Mucosa of descending colon (tissue), 3 donors: ENCODE measurements at places on chromosomes 2 and 18.

GRCh38 chr18:3442919-3443318 lies 7.1 kb upstream of the TGIF1 start:
- no peak for DNase-seq

- DNase-seq: no peak
These were observed 253.7 kb downstream of the DYM start for GRCh38 chr18:49206717-49207116.

DNA sequence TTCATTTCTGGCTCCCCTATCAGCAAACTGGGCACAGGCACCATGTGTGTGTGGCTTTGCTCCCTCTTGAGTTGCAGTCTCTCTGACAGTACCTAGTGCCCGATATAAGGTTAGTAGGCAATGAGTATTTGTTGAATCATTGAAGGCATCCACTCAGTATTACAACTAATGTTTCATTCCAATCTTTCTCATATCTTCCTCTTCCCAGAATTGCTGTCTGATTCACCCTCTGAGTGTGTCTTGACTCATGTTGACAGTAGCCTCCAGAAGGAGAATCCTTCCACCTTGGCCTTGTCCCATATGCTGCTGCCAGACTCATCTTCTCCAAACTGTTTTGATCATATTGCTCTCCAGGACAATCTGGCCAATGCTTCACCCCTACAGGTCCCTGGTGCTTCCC lies 202.5 kb downstream of the LRRTM1 start:
- no peak for DNase-seq

DNA sequence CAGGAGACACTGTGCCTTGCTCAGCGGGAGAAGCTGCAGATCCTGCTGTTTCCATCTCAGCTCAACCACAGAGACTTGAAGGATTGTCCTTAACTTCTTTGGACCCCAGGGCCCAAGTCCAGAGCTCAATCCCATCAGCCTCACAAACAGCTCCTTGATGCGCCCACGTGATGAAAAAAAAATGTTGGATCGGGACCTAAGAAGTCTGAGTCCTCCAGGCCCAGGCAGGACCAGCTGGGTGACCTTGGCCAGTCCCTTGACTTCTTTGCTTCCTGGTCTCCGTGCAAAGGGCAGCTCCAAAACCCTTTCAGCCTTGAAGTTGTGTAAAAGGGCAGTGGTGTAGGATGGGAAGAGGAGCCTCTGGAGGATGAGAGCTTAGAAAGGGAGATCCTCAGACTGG lies 175.5 kb downstream of the ZFP36L2 start:
- no peak for DNase-seq

DNA sequence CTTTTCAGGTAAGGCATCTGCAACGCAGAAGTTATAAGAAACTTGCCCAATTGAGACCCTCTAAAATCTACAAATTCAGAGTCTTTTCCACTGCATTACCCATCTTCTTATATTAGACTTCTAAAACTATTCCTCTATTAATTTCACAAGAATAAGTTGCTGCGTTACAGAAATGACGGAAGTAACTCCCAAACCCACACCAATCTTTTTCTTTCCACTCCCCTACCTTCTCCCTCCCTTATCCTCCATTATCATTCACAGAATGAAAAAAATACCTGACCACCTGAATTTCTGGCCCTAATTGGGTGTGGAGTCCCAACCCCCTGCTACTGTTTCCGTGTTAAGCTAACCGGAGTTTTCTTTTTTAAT lies 689 bp downstream of the RPRD1A start:
- DNase-seq: no peak

- DNase-seq: no peak
These were observed 907 bp upstream of the GYPC start for GRCh38 chr2:126655051-126655450.

GRCh38 chr18:29823671-29824070 lies 1218.9 kb downstream of the DSC3 start:
- no peak for DNase-seq

DNA sequence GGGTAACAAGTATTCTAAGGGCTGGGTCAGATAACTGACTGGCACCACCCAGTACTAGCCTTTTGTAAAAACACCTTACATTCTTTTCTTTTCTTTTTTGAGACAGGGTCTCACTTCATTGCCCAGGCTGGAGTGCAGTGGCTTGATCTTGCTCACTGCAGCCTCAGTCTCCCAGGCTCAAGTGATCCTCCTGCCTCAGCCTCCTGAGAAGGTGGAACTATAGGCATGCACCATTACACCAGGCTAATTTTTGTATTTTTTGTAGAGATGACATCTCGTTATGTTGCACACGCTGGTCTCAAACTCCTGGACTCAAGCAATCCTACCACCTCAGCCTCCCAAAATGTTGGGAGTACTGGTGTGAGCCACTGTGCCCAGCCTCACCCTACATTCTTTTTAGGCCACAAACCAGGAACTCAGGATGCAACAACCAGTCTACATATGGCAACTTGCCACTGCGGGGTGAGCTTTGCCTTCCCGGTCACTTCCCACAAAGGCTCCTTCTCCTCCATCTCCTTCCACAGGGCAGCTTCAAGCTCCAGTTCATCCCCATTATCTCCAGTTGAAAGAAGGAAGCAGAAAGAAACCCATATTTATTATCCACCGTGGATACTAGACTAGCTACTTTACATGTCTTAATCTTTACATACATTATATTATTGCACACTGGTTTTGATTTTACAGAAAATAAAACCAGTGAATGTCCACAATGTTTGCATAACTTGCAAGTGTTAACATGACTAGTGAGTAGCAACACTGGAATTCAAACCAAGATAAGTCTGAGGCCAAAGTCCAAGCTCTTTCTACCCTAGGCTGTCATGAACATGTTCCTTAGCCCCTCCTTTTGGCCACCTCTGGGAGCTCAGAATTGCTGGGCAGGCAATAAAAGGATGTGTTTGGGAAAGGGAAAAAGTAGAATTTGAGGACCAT lies 23.7 kb upstream of the AP1S3 start:
- DNase-seq: peak; percentile 74

GRCh38 chr18:48676756-48677368 lies 138.0 kb downstream of the CTIF start:
- peak; percentile 79 for DNase-seq

- DNase-seq: no peak
These were observed 125.3 kb upstream of the PPP1CB start for GRCh38 chr2:28626376-28626775.

- DNase-seq: no peak
These were observed 87.0 kb upstream of the MAP4K3 start for GRCh38 chr2:39524061-39524460.

DNA sequence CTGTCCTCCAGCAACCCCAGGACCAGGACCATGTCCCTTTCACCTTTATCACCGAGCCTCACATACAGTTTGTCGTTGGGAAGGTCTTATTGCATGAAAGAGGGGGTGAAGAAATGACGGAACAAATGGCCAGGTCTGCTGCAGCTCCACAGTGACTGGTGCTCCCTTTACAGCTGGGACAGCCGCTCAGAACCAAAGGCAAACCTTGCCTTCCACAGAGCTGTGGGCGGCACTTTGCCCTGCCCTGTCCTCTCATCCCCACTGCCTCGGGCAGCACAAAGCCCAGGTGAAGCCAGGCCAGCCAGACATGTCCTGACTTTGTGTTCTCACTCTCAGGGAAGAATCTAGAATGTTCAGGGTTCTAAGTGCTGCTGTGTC lies 961 bp downstream of the GPR55 start:
- DNase-seq: no peak

DNA sequence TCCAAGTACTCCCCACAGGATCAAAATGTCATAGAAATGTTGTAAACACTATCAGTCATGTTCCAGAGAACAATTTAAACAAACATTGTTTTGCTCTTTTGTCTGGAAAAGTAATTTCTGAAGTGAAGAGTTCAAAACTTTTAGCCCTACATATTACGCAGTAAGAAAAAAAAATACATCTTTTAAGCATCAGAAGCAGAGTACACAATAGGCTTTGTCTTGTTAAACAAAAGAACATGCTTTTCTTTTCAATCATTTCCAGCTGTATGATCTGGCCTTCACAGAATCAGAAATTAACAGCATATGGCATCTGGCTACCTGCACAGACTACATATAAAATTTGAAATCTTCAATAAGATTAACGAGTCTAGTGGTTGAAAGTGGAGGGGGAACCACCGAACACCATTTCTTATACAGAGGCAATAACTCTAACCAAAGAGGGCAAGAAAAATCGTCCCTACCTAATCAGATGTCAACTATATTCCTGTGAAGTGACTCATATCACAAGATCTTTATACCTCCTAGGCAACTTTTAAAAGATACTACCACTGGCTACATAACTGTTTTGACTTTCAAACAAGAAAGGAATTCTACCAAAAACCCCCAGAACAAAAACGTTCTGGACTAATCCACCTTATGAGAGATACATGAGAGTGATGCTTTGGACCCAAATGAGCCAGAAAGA lies 149.3 kb downstream of the EXOC6B start:
- DNase-seq: no peak

DNA sequence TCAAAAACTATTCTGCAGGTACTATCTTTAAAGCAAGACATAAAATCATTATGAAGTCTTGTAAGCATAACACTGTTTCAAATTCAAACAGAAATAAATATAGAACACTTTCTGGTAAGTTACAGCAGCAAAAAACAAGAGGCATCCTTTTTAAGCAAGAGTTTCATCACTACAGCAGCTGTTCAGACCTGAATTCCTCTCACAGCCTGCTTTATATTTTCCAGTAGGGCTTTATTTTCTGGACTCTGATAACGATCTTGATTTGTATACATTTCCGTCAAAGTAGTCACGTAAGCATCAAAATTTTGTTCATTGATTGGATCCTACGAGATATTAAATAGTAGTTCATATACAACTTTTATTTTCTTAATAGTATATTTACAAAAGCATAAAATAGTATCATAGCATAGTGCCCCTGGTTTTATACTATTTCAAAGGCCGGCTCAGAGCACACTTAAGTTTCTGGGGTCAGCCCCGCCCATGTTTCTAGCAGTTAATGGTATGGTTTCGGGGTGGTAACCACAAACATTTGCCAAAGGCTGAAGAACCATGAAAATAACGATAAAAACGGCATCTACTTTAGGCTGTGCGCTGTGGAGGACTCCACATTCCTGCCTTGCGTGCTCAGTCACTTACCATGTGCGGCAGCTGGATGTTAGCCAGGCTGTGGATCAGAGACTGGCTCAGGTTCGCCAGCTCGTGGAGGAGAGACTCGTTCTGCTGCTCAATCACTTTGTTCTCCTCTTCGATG lies 47.5 kb upstream of the PXDN start:
- peak; percentile 42 for DNase-seq

- DNase-seq: no peak
These were observed 113.4 kb downstream of the GBX2 start for GRCh38 chr2:236054621-236055305.

GRCh38 chr2:215843579-215843978 lies 169.8 kb downstream of the MREG start:
- DNase-seq: no peak

- no peak for DNase-seq
These were observed 38.1 kb upstream of the OTX1 start for GRCh38 chr2:63012541-63012940.

- no peak for DNase-seq
These were observed 224.5 kb downstream of the SP3 start for GRCh38 chr2:173740639-173741038.

- DNase-seq: no peak
These were observed 214.0 kb upstream of the KCNJ3 start for GRCh38 chr2:154484338-154485099.

- DNase-seq: no peak
These were observed 10.0 kb upstream of the LAPTM4A start for GRCh38 chr2:20061476-20061875.

GRCh38 chr18:34957119-34957863 lies 83.9 kb upstream of the MAPRE2 start:
- no peak for DNase-seq

GRCh38 chr18:998936-999335 lies 94.3 kb downstream of the ADCYAP1 start:
- DNase-seq: no peak

GRCh38 chr2:23449831-23450331 lies 64.9 kb downstream of the KLHL29 start:
- no peak for DNase-seq

DNA sequence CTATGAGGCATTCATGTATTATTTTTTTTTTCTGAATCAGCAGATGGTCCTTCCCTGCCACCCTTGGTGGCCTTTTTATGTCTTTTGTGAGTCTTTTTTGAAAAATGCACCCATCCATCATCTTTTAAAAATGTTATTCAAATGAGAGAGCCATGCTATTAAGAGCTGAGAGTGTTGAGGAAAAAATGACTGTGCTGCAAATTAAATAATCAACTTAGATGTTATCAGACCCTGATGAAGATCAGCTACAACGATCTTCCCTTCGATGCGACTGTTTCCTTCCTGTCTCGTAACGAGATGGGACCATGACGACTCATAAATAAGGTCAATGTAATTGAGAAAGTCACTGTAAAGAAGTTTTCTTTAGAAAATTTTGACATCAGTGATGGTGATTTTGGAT lies 44.4 kb downstream of the TRIB2 start:
- DNase-seq: no peak

DNA sequence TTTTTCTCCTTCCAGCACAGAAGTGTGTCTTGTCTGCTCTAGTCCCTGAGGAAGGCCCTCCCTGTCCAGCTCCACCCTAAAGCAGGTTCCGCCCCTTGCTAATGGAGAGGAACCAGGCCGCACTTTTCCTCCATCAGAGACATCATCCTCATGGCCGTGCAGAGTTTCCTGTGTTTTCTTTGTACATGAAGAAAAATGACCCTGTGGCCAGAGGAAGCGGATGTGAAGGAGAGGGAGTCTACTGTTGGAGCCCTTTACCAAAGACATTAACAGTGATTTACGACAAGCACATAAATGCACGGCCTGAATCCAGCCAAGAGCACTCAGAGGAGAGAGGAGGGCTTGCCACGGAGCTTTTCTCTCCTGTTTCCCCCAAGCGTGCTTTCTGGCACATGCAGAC lies 109.5 kb downstream of the RNF144A start:
- no peak for DNase-seq

DNA sequence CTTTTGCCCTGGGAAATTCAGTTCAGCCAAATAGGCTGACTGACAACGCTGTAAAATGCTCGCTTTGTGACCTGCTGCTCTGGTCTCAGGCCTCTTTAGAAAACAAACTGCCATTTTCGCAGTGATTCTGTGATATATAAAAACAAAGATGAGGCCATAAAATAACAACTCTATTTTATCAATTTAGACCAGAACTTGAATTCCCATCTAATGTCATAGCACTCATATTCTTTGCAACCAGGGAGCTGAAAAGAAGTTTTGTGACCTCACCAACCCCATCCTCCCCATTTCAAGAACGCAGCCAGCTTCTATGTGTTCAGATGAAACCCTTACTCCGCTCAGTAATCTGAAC lies 40.3 kb downstream of the TCF4 start:
- no peak for DNase-seq
